ENCODE measurements at places on chromosomes 11 and 22.

GRCh38 chr11:27444801-27445215 is 27.8 kb downstream of the LGR4 start:
- peak; percentile 41 for DNase-seq

- no peak for DNase-seq
Observed at GRCh38 chr22:19987394-19988306, 29.0 kb downstream of the ARVCF start.

DNA sequence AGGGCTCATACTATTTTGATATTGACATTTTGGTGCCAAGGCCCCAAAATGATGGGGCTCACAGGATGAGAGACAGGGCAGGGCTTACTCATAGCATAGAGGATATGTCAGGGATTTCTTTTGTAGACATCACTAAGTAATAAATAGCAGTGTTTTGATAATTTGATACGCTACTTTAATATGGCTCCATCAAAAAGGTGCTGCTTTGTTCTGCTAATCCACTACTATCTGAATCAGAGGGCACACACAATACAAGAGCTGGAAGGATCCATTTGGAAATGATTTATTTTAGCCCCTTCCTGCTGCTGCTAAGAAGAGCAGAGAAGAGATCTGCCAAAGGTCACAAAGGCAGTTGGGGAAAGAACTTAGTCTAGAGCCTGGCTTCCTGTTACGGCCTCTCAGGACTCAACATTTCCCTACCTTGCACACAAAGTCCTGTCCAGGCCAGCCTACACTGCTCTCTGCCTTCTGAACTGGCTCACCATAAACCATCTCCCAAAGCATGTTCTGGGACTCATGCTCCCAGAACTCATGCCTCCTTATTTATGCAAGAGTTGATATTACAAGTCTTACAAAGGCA is 261.3 kb upstream of the ARHGAP20 start:
- DNase-seq: no peak

- DNase-seq: no peak
Observed at GRCh38 chr11:42972741-42973140, 339.1 kb upstream of the API5 start.

DNA sequence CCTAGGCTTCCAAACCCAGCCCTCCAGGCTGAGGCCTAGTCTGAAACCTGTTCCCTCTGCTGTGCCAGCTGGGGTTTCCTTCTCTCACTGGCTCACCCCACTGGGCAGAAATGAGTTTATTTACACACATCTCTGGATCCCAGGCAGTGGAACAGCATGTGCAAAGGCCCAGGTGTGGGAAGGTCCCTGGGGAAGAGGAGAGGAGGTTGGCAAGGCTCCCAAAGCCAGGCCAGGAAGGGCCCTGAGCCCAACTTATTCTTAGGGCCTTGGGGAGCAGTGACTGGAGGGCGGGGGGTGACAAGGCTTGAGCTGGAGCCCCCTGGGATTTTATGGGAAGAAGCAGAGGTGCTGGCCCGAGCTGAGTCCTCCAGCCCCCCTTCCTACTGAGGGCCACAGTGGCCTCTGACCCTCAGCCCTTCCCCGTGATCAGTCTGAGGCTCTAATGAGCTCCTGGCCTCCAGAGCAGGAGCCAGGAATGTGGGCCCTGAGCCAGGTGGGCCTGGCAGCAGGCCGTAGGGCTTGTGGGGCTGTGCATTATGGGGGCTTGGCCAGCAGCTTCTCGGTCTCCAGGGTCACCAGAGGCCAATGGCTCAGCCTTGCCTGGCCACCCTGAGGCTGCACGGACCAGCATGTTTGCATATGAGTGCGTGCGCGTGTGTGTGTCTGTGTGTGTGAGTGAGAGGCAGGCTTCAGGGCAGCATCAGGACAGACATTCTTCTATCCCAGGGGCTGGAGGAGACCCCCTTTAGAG is 2.9 kb downstream of the MYO7A start:
- DNase-seq: no peak

GRCh38 chr11:2549876-2550605 is 105.2 kb downstream of the KCNQ1 start:
- peak; percentile 60 for DNase-seq

DNA sequence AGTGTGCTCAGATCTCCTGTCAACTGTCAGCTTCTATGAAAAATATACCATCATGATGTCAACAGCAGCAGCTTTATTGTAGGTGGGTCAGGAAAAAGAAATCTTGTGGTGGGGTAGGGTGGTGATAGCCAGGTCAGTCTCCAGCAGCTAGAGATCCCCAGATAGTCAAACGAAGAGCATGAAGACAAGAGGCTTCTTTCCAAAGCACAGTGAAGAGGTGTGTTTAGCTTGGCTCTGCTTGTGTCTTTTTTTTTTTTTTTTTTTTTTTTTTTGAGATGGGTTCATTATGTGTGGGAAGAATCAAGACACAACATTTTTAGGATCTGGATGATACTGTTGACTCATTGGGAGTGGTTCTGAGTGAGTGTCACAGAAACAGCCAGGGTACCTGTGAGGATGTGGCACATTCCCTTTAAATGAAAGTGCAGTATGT is 1075.5 kb downstream of the NTM start:
- no peak for DNase-seq

DNA sequence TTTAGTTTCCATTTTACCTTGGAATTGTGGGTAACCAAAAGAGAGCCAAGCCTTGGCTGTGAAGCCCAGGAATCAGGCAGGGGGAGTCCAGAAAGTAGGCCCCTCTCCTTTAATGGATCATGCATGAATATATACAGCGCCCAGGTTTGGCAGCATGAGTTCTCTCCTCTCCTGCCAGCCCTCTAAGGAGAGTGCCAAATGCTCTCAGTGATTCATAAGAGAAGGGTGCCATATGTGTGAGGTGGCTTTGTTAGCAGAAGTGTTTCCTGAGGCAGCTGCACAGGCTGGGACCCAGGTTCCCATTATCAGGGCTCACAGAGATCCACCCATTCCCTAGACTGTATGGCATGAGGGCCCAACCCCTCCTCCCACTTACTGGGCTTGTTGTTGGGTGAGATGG is 52.3 kb upstream of the SCUBE2 start:
- no peak for DNase-seq

- DNase-seq: no peak
Observed at GRCh38 chr11:2518111-2518982, 73.5 kb downstream of the KCNQ1 start.

- DNase-seq: no peak
Observed at GRCh38 chr22:48929276-48929790, 898.3 kb downstream of the BRD1 start.

DNA sequence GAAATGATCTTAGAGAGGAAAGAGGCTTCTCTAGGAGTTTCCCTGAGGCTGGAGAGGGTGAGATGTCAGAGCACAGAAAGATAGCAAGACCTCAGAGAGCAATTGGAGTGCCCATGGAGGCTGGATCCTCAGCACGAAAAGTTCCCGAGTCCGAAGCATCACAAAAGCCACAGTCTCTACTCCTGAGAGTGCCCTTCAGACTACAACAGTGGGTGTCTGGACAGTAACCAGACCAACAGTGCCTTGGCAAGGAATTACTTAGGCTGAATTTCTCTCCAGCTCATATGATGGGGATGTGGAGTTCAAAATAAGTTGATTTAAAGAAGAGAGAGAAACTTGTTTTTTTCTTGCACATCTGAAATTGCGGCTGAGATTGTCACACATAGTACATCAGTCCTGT is 31.9 kb upstream of the PSMA1 start:
- no peak for DNase-seq

DNA sequence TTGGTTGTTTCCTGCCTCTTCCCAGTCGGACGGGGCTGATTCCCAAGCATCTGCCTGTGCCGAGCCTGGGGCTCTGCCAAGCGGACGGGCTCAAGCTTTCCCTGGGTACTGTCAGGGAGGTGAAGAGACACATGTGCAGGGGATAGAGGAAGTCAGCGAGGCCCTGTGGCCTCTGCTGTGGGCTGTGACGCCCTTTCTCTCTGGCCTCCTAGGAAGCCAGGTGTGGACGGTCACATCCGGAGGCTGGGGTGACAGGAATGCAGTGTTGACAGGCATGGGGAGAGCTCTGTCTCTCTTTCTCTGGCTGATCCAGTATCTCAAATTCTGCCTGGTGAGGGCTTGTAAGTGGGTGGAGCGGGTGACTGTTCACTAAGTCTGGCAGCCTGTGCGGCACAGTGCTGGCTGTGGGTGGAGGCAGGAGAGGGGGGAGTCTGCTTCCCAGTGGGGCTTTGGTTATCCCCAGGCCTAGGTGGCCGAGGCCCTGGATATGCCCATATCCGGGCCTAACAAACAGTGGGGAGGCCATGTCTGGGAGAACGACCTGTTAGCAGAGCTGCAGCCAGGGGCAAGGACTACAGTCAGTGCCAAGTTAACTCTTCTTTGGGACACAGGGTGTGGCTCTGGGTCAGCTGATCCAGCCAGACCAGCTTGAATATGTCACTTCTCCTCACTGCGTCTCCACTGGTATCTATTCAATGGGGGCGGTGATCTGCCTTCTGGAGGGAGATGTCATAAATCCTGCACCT is 1.9 kb downstream of the KCTD17 start:
- DNase-seq: no peak

GRCh38 chr22:29765905-29766631 is 739 bp downstream of the ZMAT5 start:
- DNase-seq: no peak

GRCh38 chr11:19429108-19429760 is 188.5 kb upstream of the E2F8 start:
- DNase-seq: no peak

- no peak for DNase-seq
Observed at GRCh38 chr11:130765951-130766649, 150.2 kb downstream of the SNX19 start.

DNA sequence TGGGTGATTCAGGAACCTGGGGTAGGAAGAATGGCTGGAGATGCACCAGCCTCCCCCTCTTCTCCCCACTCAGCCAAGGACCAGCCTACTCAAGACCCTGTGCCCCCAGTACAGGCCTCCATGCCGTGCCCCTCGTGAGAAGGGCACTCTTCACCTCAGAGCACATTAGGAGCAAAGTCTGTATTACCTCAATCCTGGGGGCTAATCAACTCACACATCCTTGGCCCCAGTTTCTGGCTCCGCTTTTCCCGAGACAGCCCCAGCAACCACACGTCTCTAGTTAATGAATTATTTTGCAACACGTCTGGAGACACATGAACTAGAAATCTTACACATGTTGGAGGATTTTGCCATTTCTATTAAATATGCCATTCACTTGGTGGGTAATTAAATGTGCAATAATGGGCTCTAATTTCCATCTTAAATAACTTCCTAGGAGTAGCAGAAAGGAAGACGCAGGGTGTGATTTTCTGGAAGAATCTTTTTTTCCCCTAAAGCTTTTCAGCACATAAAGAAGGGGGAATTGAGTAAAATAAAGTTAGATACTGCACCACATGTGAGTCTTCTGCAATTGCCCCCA is 63.0 kb downstream of the TMPRSS5 start:
- DNase-seq: no peak

GRCh38 chr11:65058012-65058411 is 341 bp downstream of the NAALADL1 start:
- DNase-seq: no peak

DNA sequence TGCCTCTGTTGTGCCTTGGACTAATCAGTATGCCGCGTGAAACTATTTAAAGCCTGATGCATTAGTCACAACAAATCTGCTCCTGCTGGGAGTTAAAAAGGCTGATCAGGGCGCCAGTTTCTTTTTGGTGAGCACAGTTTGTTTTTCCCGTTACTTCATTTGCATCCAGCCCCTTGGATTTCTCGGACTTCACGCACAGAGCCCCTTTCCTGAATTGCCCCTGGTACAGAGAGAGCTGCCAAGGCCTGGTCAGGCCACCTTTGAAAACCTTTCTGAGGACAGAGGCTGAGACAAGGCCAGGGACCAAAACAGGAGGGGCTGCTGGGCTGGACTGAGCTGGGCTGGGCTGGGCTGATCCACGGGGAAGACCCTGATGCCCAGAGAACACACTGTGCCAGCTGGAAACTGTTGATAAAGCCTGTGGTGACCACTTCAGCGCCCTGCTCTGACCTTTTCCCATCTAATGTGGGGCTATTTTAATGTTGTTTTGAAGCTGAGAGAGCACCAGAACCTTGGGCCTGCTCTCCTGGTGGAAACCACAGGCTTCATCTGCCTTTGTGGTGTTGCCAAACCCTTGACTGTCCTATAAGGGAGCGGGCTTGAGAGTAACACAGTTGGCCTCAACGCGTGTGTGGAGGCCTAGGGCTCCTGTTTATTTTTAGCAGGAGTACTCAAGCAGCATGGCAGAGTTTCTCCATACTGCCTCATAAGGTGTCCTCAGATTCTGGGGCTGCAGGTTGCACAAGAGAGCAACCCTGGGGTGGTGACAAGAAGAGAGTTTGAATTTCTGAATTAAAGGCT is 44.2 kb downstream of the NAV2 start:
- DNase-seq: peak; percentile 59

DNA sequence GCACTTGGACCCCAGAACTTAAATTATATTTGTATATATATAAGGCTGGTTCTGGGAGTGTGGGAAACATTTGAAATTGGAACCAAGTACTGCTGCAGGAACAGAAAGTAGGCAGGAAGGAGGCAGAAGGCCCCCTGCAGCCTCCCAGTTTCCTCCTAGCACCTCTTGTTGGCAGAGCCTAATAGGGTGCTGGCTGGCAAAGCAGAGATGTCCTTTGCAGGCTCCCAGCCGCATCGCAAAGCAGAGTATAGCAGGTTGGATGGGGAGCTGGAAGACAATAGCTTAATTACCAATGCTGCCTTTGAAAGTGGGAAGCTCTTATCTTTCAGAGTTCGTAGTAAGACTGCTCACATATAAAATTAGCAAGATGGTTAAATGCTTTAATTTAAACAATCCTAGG is 370.8 kb upstream of the C11orf87 start:
- no peak for DNase-seq

GRCh38 chr11:78149646-78150045 is 10.2 kb upstream of the ALG8 start:
- peak; percentile 47 for DNase-seq

GRCh38 chr11:133787379-133788141 is 57.8 kb downstream of the SPATA19 start:
- no peak for DNase-seq

DNA sequence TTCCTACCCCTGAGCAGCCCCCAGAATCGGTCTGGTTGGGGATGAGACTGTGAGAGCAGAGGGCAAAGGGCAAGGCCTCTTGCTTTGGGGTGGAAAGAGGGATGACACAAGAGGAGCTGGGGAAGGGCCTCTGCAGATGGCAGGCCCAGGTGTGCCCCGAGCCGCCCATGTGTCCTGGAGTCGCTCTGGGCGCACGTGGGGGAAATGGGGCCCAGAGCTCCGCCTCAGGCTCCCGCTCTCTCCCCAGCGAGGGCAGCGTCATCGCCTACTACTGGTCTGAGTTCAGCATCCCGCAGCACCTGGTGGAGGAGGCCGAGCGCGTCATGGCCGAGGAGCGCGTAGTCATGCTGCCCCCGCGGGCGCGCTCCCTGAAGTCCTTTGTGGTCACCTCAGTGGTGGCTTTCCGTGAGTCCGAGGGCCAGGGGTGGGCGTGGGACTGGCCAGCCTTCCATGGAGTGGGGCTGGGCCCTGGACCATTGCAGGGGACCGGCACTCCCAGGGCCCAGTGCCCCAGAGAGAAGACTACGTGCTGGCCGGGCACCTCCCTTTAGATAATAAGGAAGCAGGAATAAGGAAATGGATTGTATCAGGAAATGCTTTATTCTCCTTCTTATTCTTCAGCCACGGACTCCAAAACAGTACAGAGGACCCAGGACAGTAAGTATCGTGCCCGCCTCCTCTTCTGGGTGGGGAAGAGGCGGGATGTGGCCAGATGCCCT is 30.1 kb downstream of the ST14 start:
- no peak for DNase-seq
